ENCODE measurements at places on chromosomes 1 and 21.
A peak's percentile ranks its signal among the peaks of the same experiment; 100 is the strongest.

- DNase-seq = no peak
Measured at GRCh38 chr1:15055736-15056415, 97.7 kb upstream of the TMEM51 start.

DNA sequence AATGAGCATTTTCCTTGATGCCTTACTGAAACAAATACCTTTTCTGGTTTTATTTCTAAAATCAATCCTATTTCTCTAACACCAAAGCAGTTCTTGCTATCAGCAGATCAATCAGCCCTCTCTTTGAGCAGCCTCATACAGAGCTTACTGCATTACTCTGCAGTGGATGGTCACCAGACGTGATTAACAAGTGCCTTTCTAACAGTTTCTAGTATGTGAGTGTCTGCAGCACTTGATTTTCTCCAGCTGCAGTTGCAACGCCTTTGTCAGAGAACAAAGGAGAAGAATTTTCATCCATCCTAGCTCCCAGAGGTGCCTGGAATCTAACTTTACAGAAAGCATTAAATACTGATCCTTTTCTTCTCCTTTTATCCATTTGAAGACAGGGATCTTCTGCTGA lies 177.3 kb upstream of the SGIP1 start:
- no peak for DNase-seq

DNA sequence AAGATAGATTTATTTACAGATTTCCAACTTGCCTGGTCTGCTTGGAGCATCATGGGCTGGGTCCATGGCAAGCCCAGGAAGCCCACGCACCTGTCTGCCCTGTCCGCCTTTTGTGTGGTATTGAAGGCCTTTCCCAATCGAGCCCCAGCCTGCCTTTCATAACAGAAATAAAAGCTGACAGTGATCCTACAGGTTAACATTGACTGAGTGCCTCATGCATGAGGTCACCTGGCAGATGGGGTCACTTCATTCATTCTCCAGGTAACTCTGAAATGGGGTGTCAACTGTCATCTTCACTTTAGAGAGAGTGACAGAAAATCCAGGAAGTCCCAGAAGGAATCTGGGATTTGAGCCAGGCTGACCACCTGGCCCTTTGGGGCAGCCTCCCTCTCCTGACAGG lies 36.3 kb upstream of the CASZ1 start:
- no peak for DNase-seq

DNA sequence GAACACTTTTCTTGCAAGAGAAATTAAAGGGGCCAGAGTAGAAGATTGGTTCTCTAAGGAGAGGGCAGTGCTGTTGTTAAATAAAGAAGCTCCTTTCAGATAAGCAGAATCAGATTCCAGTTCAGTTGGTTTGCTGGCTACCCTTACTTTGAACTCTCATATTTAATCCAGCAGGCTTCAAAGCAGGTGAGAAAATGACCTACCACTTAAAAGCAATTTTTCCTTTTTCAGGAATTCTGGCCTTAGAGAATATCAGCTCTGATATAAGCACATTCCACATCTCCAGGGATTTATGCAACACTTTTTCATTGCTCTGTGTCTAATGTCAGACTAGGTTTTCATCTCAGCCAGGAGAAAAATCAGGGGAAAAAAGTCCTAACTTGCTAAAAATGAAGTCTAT lies 28.7 kb downstream of the WNT2B start:
- DNase-seq = no peak

GRCh38 chr1:4108758-4109627 lies 208.9 kb upstream of the C1orf174 start:
- no peak for DNase-seq

GRCh38 chr1:240174734-240175133 lies 83.1 kb downstream of the FMN2 start:
- DNase-seq = no peak

DNA sequence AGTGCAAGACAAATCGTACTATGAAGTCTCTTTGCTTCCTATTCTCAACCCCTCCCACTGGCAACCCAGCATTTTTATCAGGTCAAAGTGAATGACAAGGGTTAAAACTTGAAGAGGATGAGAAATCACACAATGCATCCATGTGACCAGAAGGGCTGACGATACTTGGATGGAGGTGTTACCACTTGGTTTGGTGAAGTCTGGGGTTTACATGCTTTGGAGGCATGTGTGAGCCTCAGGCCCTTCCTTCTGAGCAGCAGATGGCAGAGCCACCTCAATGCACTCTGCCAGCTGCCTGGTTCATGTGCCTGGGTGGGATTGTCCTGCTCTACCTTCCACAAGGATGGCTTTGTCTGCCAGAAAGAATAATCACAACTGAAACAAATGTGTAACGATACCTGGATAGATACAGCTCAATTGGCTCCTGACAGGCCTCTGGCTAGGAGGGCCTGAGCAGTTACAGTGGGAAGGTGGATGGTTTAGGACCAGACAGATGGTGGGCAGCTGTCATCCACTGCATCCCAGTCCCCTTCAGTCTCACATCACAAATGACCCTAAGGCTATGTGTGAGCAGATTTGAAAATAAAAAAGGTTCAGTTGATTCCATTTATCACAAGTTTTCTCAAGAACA lies 51.5 kb upstream of the CNIH3 start:
- DNase-seq = no peak

GRCh38 chr21:42681296-42682206 lies 28.1 kb downstream of the PDE9A start:
- DNase-seq = no peak

DNA sequence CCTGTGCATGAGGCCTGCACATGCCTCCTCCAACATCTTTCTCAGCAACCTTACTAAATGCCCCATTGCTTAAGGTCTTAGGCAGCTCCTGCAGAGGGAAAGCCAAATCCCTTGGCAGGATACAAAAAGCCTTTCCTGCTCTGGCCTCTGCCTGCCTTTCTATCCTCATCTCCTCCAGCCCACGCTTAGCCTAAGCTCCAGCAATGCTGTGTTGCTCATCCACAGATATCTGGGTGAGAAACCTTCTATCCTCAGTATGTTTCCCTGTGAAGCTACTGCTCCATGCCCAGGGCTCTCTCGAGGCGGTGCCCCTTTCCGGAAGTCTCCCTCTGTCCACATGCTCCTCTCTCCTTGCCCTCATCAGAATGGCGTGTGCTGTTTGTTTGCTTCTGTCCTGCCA lies 37.0 kb upstream of the CCSAP start:
- DNase-seq = no peak

- no peak for DNase-seq
Measured at GRCh38 chr1:4969556-4970129, 315.2 kb downstream of the AJAP1 start.

DNA sequence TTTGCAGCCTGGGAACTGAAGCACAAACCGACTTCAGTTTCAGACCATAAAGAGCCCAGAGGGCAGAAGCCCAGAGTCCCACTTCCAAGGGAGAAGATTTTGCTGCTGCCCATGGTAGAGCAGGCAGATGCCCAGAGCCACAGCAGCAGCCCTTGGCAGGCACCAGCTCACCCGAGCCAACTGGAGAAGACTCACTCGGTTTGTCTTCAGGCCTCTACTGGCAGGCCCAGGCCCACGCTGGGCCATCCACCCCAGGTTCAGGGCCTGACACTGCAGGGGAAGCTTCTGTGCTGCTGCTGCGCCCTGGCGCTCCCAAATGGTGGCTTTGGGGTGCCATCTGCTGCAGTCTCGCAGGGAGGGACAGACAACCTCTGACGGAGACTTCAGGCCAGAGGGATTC lies 33.3 kb downstream of the SLC66A1 start:
- no peak for DNase-seq

DNA sequence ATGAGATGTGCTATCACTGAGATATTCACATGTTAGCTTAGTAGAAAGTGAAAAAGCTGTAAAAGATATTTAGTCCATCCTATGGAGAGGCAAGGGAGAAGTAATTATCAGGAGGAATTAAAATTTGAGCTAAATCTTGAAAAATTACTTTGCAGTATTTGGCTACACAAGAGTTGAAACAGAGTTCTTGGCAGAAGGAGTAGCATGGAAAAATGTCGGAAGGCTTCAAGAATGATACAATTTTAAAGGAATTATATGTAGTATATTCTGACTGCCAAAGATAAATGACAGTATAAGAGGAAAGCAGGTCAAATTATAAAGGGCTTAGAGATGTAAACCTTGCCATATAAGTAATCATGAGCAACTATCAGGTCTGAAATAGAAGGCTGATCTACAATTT lies 518.9 kb downstream of the BRINP3 start:
- no peak for DNase-seq

DNA sequence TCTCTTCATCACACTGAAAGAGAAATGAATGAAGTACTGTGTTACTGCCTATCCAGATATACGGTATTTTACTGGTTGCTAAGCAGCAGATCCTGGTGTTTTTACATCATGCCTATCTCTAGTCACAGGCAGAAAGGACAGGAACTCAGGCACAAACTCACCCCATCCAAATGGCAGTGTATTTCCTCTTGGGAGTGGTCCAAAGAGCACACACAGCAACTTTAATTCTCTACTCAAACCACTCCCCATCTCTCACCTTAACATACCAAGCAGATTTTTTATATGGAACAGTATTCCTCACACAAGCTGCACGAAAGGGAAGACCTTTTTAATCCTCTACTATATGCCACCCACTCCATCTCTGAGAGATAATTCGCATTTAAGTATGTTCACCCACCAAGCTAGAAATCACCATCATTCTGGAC lies 27.3 kb downstream of the EIF4G3 start:
- no peak for DNase-seq

DNA sequence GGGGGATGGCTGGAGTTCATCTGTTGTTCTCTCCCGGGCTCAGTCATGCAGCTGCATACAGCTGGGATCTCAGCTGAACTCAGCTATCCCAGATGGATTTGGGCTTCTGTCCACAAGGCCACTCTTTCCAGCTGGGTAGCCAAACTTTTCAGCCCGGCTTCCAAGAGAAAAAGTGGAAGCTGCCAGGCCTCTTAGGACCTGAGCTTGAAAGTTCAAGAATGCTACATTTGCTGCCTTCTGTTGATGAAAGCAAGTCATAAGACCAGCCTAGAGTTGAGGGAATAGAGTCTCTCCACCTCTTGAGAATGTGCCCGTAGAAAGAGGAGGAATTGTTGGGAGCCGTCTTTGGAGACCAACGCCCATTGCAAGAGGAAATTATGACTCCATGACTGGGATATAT lies 95.3 kb downstream of the C1orf21 start:
- DNase-seq = no peak

DNA sequence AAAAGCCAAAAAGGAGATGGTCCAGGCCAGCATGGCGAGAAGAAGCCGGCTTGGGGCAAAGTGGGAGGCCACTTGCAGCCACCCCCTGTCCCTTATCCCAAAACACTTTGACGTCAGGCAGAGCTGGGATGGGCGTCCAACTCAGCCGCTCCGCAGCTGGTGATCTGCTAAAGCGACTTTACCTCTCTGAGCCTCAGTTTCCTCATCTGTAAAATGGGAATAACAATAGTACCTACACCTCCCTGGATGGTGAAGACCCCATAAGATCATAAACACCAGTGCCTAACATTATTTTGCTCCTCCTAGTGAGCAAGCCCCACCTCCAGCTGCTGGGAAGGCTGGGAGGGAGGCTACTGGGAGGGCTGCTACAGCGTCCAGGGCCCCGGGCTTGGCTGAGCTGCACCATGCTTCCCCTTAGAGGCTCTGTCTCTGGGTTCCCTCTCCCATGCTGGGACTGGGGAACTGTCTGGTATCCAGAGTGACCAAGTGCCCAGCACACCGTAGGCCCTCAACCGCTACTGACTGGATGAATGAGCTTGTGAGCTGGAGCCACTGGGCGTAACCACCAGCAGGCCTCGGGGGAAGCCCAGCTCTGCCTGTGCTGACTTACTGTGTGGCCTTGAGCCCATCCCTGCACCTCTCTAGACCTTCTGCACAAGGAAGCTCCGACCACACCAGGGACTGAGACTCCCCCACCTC lies 18.3 kb downstream of the IFFO2 start:
- no peak for DNase-seq

- DNase-seq = no peak
Measured at GRCh38 chr1:218887141-218887925, 286.3 kb upstream of the LYPLAL1 start.

- no peak for DNase-seq
Measured at GRCh38 chr1:219427403-219427802, 185.5 kb downstream of the ZC3H11B start.

DNA sequence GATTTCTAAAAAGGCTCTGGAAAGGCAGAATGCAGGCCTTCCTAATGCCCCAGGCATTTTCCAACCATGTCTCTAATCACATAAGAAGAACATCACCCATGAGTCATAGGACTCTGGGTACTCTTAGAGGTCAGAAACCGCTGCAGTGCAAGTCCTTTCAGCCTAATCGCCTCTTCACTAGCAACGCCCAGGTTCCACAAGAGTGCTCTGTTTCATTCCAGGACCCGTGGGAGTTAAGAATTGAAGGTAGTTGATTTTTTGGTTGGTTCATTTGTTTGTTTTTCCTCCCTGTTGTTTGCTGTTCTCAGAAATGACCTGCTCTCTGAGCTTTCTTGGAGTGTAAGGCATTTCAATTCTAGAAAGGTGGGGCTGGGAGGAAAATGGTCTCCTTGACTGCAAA lies 123.2 kb downstream of the NR5A2 start:
- DNase-seq = peak; percentile 46

DNA sequence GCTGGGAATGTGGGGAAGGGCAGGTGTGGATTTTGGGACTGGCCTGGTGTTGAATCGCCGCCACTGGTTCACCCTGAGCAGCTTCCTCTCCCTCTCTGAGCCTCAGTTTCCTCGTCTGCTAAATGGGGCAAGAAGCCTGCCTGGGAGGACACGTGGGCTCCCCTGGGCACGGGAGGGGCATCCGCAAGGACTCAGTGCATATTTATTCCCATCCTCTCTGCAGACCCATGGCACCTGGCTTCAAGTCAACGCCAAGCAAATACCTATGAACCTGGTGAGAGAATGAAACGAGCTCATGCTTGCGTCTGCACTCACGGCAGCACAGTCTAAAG lies 234.4 kb downstream of the PTPRU start:
- DNase-seq = no peak

DNA sequence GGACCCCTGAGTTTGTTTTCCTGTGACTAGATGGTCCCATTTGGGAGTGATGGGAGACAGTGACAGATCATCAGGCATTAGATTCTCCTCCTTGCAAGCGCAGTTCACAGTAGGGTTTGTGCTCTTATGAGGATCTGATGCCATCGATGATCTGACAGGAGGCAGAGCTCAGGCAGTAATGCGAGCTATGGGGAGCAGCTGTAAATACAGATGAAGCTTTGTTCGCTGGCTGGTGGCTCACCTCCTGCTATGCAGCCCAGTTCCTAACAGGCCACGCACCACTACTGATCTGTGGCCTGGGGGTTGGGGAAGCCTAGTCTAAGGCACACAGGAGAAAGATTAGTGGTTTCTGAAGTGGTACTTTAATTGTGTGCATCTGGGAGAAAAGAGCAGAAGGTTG lies 7.1 kb upstream of the PLPP3 start:
- no peak for DNase-seq

Data from RKO (cell line).